ENCODE measurements at places on chromosomes 11 and 22. TPM values are rescaled to one million over a fixed set of nuclear protein-coding genes. Genes with fewer than 3 reads are reported as not detected.

GRCh38 chr11:34033399-34033798, 18.1 kb upstream of the CAPRIN1 start:
- no peak for DNase-seq

The KIF18A gene
- 21.6 TPM for total RNA-seq

GRCh38 chr11:58640386-58641023, 18.0 kb downstream of the CNTF start:
- no peak for DNase-seq

DNA sequence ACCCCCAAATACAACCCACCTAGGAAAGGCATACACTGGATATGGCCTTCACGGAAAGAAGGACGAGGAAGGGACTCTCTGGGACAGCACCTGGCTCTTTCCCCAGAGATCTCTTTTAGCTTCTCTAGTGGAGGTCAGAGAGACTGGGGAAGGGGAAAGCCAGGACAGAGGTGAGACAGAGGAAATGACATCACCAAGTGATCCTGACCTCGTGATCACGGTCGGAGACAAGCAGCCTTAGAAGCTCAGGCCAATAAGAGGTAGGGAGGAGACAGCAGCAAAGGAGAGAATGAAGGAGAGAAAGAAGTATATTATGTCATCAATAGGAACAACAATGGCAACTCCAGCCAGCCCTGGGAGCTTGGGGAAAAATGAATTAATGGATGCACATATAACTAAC, 15.4 kb upstream of the TMPRSS13 start:
- no peak for DNase-seq

GRCh38 chr11:98277251-98277912, 743.4 kb upstream of the CNTN5 start:
- DNase-seq = no peak

DNA sequence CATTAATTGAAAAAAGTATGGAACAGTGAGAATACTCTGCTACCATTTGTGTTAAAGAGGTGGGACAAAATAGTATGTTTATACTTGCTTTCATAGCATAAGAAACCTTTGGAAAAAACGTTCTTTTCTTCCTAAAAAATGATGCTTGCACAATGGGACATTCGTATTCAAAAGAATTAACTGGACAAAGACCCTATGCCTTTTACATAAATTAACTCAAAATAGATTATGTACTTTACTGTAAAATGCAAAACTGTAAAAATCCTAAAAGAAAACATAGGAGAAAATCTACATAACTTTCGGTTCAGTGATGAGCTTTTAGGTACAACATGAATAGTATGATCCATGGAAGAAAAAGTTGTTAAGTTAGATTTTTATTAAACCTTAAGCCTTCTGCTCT, 166.2 kb downstream of the NELL1 start:
- DNase-seq = no peak

The NLRP10 gene
- not detected for total RNA-seq

The NXPE2 gene
- total RNA-seq = not detected

DNA sequence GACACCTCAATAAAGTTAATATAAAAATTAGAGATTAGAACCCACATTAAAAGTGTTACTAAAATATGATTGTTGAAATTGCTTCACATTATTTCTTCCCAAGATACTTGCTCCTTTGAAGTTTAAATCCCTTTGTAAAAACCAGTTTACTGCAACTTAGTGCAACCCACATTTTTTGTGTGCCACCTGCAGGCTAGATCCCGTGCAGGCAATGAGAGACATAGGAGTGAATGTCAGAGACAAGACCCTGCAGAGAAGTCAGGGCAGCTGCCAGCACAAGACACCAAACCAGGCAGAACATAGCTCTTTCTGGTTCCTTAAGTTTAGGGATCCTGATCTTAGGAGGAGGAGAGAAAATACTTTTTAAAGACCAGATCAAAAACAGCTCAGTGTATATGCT, 142.8 kb upstream of the MTNR1B start:
- DNase-seq = no peak

The SSTR3 gene
- 10.1 TPM for total RNA-seq

DNA sequence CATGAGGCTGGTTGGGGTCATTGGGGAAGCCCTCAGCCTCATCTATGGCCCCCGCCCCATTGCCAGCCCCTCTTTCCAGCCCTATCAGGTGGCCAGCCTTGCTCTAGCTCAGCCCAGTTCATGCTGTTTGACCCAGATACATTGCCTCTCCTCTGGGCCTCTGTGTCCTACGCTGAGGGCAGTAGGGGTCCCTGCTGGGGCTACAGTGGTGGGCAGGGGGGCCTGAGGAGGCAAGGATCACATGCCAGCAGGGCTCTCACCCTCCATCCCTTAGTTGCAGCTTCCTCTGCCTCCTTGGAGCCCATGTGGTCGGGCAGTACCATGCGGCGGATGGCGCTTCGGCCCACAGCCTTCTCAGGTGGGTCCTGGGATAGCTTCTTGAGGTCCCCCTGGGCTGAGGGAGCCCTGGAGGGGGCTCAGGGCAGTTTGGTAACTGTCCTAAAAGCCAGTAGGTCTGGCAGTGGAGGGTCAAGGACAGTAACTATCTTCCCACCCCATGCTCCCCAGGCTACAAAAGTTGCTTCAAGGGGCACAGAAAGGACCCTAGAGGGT, 19.2 kb downstream of the EMID1 start:
- no peak for DNase-seq

DNA sequence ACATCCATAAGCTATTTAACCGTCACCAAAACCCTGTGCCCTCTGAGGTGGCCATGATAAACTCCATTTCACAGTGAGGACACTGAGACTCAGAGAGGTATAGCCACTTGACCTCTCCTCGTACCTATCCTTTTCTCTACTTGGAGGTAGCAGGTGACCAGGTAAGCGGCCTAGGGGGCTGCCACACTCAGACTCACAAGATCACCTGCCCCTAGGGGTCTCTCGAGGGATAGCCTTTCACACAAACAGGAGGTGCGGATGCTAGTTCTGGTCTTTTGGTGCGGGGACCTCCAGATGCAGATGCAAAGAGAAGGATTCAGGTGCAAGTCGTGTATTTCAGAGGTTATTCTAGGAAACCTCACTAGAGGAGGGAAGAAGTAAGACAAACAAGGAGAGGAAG, 14.6 kb downstream of the MS4A18 start:
- DNase-seq = no peak

- no peak for DNase-seq
These were observed 8.7 kb downstream of the SELENOM start for GRCh38 chr22:31098632-31099110.

GRCh38 chr22:37954686-37955085, 1.2 kb downstream of the POLR2F start:
- no peak for DNase-seq

The CARNS1 gene
- 5.6 TPM for total RNA-seq

The OR52N5 gene
- not detected for total RNA-seq

GRCh38 chr11:63564784-63565350, 1.7 kb upstream of the PLAAT2 start:
- DNase-seq = no peak

GRCh38 chr22:23305922-23306374, 125.6 kb downstream of the BCR start:
- DNase-seq = no peak

DNA sequence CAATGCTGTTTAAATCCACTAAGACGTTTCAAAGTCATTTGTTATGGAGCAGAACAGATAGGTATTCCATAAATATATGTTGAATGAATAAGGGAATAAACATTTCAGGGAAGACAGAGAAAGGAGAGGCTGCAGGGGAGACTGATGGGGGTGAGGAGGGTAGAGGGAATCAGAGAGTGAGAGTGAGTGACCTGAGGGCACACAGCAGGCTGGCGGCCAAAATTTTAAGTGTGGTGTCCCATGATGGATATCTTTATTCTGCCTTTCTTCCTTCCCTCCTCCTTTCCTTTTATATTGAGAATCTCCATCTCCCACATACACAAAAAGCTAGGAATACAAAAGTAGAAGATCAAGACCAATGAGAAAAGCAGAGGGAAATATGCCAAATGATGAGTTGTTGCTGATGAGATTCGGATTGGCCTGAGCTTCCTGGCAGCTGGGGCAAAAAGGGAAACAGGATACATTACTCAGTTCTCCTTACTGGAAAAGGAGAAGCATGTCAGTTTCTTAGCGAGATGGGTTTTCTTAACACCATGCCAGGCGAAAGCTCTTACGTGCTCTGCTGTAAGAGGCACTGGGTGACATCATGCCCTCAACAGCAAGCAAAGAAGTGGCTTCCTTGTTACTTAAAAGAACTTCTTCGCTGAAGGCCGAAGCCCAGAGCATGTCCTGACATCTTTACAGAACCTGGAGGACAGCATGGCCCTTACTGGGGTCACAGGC, 11.2 kb upstream of the CYTH4 start:
- DNase-seq = no peak

The SLC22A12 gene
- not detected for total RNA-seq

- DNase-seq = no peak
These were observed 162.5 kb upstream of the NTM start for GRCh38 chr11:131207901-131208300.

- peak; percentile 12 for DNase-seq
These were observed 44.5 kb downstream of the PARVG start for GRCh38 chr22:44225091-44225689.

DNA sequence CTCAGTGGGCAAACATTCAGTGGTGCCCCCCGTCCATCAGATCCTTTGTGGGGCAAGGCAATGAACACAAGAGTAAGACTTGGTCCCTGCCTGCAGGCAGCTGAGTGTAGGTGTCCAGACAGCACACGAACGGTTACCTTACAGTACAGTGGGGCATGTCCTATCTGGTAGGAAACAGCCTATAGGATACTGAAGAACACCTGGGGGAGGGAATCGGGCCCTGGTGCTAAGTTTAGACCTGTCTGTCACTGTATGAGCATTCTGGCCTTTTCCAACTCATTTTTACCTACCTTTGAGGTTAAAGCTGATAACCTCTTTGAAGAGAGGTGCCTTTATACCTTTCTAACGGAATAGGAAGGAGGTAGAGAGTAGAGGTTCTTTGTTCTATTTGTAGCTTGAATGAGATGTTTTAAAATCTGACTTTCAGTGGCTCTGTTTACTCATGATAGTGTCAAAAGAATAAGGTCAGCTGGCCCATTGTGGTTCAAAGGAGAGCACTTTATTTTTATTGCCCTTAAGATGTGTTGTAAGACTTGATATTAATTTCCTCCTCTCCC, 8.9 kb downstream of the ZNRF3 start:
- DNase-seq = no peak
